Lower leg skin (tissue), 4 donors: ENCODE measurements at places on chromosomes 3 and 15. TPM values are rescaled to one million over a fixed set of nuclear protein-coding genes. Genes with fewer than 3 reads are reported as not detected.

DNA sequence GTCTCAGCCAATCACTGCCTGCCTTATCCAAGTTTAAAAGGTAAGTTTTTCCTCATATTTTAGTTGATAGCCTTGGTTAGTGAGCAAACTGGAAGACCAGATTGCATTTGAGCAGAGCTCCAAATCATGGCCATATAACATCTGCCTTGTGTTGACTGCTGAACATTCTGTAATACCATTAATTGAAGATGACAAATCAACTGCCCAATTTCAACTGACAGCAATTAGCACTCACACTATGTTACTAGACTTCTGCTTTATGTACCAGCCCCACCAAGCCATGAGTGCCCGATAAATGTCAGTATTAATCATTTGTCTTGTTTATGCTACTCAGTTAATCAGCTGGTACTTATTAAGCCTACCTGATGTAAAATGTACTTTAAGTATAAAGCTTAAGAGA, 83.1 kb downstream of the CGGBP1 start:
- no peak for DNase-seq

Gene GABRB3
- 4.6 TPM for total RNA-seq

Gene TRAK1
- 96.3 TPM for total RNA-seq

Gene PLSCR5
- total RNA-seq = not detected

Gene SLCO2A1
- total RNA-seq = 12.3 TPM

Gene SLC6A6
- 50.1 TPM for total RNA-seq

DNA sequence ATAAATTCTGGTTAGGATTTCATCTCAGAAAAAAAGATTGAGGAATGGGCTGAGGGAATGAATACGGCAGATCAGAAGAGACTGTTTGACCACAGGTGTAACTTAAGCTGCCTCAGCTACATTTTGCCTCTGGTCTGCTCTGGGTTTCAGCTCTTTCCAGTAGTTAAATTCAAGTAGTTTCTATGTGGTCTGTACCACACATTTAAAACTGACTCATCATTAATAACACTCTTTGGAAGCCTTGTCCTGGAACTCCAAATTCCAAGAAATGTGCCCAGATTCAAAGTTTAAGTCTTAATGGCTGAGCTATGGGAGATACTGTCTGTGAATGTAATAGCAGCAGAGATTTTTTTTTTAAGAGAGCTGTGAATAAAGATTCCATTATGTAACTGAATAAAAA, 133.1 kb upstream of the IGSF10 start:
- DNase-seq = no peak

DNA sequence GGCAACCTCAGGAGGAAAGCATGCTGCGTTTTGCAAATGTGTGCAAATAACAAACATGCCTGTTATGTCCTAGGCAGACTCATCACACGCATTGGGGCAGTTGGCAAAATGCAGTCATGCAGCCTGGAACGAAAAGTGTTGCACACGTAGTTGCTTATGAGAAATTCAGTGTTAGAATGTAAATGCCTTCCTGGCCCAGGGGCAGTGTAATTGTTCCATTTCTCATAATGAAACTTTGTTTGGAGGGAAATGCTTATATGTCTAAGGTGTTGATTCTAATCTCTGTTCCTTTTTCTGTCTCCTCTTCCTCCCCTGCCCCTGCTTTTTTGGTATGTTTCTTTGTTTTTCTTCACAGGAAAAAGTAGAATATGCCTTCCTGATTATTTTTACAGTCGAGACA, 156.0 kb downstream of the CACNA1D start:
- DNase-seq = no peak

- no peak for DNase-seq
Observed at GRCh38 chr15:35013370-35013769, 25.3 kb upstream of the ZNF770 start.

DNA sequence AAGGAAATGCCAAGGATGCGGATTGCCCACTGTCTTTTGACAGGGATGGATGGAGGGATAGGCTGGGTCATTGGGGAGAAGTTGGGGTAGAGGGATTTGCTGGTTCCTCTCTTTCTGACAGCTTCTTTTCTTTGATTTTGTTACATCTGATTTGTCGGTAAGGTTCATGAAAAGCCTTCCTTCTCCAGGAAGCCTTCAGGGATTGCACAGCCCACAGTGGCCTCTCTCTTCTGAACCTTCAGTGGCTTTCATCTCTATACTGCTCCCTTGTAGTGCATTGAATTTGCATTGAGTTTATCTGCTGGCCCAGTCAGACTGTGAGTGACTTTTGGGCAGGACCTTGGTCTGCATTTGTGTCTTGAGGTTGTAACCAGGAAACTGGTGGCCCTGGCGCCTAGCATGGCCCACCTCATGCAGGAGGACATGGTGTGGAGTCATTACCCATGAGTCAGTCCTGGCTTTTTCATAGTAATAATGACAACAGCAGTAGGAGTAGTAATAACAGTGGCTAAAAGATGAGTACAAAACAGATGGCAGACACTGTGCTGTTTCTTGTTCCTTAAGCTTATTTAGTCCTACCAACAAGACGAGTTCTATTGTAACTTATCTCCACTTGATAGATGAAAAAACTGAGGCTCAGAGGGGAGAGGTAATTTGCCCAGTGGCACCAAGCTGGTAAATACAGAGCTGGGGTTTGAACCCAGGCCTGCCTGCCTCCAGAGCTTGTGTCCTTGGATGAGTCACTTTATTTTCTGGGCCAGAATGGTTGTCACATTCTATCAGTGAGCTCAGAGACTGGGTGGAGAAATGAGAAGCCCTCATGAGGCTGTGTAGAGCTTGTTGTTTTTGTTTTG, 28.4 kb downstream of the SMAD6 start:
- no peak for DNase-seq

GRCh38 chr3:4687167-4687566, 194.0 kb downstream of the ITPR1 start:
- no peak for DNase-seq

Gene SPTBN5
- 1.6 TPM for total RNA-seq
